ENCODE measurements at places on chromosomes 6 and 20.

DNA sequence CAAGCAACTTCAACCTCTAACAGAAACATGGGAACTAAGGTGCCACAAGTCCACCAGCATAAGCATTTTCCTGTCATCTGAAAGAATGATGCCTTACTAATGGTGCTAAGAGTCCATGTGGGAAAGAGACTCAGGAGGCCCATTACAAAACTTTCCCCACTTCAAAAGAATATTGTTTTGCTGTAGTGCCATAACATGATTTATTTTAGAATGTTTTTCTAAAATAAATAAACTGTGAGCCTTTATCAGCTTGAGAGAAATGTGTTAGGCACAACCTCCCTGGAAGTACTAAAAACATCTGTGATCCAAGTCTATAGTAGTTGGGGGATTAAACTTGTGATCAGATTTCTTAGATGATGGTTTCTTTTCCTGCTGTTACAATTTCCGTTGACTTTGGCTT, 330.1 kb upstream of the MAP3K7 start:
- no peak for DNase-seq

DNA sequence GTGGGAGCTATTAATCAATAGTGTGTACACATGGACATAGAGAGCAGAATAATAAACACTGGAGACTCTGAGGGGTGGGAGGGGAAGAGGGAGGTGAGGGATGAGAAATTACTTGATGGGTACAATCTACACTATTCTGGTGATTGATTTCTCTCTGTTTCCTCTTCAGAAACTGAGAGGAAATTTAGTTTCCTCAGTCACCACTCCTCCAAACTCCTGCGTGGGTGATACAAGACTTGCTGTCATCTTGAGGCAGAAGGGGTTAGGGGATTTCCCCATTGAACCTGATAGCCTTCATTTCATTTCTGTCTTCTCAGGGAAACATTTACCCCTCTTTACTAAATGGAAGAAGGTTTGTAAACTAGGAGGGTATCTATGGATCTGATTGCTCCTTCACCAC, 84.3 kb upstream of the ESR1 start:
- DNase-seq = no peak

GRCh38 chr6:111844921-111845320, 28.3 kb downstream of the FYN start:
- DNase-seq = no peak

DNA sequence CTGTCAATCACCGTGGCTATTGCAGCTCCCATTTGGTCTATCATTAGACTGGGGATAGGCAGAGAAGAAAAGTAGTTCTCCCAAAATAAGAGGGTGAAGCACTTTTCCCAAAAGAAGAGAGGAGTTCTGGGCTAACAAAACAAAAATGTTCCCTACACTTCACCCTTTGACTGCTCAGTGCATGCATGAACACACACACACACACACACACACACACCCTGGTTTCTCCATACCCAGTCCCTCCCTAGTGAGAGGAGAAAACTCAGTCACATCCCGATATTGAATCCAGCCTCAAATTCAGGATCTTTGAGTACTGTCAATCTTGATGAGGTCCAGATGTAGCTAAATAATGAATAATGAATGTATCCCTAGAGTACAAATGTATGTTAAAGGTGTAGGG, 4.6 kb upstream of the TBPL1 start:
- no peak for DNase-seq
